ENCODE measurements at places on chromosomes 11 and 22. TPM values are rescaled to one million over a fixed set of nuclear protein-coding genes. Genes with fewer than 3 reads are reported as not detected.

DNA sequence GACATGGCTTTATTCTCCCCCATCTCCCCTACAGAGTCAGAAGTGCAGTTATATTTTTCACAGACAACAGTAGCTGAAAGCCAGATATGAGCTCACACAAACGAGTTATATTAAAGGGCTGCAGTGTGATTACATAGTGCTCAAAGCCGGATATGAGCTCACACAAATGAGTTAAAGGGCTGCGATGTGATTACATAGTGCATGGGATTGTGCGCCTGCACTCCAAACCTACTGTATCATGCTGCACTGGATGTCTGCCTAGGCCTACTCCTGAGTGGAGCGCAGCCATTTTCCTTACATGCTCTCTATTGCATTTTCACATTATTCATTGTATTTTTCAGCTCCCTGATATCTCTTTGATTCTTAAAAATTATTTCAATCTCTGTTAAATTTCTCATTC lies 414.6 kb upstream of the LARGE1 start:
- DNase-seq: no peak

The EIF3F gene
- total RNA-seq: 146 TPM

The UCP2 gene
- 88.5 TPM for total RNA-seq

GRCh38 chr11:45250035-45250718 lies 36.0 kb downstream of the SYT13 start:
- no peak for DNase-seq

- peak; percentile 80 for DNase-seq
Measured at GRCh38 chr11:100575860-100576717, 111.0 kb upstream of the ARHGAP42 start.

- DNase-seq: peak; percentile 66
Measured at GRCh38 chr11:63212742-63213141, 30.7 kb downstream of the SLC22A25 start.

- DNase-seq: no peak
Measured at GRCh38 chr11:131099013-131099412, 182.7 kb upstream of the SNX19 start.

DNA sequence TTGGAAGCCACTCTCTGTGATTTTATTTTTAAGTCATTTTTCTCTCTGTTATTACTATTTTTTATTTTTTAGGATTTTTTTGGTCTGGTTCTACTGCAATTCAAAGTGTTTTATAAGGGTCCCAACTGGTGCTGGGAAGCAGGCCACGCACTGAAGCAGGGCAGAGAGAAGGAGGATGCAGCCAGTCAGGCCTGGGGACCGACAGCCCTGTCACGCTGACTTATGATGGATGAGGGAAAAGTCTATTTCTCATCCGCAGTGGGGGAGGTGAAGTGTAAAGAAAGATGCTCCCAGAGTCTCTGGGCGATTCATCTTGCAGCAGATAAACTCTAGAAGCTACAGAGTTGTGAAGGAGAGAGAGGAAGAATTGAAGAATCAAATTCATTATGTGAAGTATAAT lies 191.6 kb downstream of the NTM start:
- no peak for DNase-seq

- no peak for DNase-seq
Measured at GRCh38 chr11:27357250-27357649, 5.8 kb downstream of the CCDC34 start.

DNA sequence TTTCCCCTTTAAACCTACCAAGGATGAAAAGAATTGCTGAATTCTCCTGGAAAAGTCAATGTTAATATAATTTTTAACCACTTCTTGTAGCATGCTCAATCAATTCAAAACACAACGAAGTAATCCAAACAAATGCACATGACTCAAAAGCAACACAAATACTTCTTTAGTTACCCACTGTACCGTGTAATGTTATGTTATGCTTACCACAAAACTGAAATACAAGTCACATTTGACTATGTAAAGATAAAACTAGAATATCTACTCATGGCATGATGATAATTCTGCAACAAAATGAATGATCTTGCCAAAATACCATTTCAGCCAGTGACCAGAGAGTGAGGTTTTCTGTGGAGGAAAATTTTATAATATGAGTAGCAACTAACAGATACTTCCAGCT lies 587.0 kb downstream of the DLG2 start:
- no peak for DNase-seq

The TRIM6 gene
- total RNA-seq: 0.13 TPM

The SCUBE2 gene
- total RNA-seq: 1.1 TPM

DNA sequence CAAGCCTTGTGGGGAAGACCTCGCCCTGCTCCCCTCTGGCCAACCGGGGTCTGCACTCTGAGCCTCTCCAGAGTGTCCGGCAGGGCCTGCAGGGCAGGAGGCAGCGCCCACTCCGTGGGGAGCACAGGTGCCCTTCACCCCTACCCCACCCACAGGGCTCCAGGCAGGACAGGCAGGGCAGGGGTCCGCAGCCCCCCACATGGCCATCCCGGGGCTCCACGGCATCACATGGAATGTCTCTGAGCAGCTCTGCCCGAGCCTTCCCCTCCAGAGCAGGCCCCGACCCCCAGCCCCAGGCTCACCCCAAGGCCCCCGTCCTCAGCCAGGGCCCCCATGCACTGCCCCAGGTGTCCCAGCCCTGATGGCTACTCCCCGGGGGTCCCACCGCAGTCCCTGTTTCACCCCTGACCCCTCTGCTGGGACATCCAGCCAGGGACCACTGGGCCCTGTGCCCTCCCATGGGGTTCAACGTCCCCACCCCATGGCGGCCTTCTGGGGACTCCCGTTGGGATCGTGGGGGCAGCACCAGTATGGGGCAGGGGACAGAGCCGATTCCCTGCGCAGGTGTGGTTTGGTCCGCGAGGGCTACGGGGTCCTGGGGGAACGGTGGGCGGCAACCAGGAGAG lies 77.7 kb downstream of the BRD1 start:
- DNase-seq: no peak

The OR2AG1 gene
- not detected for total RNA-seq

DNA sequence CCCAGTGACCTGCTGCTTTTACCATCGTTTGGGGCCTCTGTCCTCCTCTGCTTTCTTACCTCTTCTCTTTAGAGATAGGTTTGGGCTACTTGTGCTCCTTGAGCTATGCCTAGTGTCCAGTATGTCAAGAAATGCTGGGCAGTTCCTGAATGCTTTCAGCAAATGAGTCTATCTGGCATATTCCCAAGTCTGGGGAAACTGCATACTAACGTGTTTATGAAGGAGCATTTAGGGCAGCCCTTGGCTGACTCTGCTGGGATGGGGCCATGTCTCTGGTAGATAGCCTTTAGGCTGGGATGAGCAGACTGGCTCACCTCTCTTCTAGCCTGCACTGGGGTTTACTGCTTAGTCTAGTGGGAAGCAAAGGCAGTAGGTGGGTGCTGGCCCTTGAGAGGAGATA lies 43.7 kb upstream of the SUSD2 start:
- DNase-seq: no peak

The DSCAML1 gene
- not detected for total RNA-seq

GRCh38 chr11:109439684-109440083 lies 17.7 kb downstream of the C11orf87 start:
- DNase-seq: no peak

- no peak for DNase-seq
Measured at GRCh38 chr22:41911001-41911611, 3.8 kb downstream of the SHISA8 start.

DNA sequence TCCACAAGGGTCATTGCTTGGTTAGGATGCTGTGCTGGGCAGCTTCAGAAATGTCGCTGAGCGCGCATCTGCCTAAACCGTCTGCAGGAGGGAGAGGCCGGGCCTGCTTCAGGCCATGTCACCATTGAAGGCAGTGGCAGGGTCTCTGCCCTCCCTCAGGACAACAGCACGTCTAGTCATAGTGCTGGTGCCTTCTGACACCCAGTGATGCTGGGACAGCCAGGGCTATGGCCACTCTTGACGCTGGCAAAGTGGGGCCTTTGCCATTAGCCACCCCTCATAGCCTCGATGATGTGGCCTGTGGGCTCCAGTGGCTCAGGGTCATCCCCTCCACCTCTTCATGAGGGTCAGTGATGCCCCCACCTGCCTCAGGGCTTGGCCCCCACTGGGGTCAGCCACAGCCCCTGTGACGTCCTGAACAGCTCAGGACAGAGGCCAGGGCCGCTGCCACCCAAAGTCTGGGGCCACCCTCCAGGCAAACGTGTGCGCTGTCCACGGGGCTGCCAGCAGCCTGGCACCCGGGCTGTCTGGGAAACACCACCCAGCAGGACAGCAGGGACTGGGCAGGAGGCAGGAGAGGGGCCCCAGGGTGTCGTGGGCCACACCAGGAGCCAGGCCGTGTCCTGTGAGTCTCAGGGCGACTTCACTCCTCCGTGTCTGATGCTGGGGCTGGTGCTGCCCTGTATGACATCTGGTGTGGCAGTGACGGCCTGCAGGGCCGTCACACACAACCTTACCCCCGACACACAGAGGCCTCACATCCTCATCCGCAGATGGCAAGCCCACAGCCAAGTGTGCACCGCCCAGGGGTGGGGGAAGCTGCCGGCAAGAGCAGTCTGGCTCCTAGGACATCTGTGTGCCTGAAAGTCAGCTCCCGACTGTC lies 42.5 kb downstream of the CERK start:
- no peak for DNase-seq

- DNase-seq: peak; percentile 76
Measured at GRCh38 chr11:15276621-15277020, 161.9 kb downstream of the INSC start.

- no peak for DNase-seq
Measured at GRCh38 chr22:38774496-38775166, 18.8 kb upstream of the SUN2 start.

- no peak for DNase-seq
Measured at GRCh38 chr11:118319337-118319707, 14.8 kb downstream of the CD3E start.

GRCh38 chr11:127490896-127491295 lies 490.3 kb upstream of the KIRREL3 start:
- DNase-seq: no peak

DNA sequence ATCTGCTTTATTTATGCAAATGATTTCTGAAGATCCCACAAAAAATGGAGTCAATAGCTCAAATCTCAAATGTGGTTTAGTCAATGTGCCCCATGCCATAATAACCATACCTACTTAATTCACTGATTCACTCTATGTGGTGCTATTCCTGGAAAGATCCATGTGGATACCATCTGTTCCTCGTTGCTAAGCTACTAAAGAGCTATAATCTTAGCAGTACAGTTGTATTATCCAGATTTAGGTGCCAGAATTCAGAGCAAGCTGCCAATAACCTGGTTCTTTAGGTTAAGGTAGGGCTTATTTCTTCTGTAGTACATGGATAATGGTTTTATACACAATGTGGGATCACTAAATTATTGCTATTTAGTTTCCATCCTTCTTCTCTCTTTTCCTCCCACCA lies 974.7 kb upstream of the CCDC90B start:
- DNase-seq: no peak

DNA sequence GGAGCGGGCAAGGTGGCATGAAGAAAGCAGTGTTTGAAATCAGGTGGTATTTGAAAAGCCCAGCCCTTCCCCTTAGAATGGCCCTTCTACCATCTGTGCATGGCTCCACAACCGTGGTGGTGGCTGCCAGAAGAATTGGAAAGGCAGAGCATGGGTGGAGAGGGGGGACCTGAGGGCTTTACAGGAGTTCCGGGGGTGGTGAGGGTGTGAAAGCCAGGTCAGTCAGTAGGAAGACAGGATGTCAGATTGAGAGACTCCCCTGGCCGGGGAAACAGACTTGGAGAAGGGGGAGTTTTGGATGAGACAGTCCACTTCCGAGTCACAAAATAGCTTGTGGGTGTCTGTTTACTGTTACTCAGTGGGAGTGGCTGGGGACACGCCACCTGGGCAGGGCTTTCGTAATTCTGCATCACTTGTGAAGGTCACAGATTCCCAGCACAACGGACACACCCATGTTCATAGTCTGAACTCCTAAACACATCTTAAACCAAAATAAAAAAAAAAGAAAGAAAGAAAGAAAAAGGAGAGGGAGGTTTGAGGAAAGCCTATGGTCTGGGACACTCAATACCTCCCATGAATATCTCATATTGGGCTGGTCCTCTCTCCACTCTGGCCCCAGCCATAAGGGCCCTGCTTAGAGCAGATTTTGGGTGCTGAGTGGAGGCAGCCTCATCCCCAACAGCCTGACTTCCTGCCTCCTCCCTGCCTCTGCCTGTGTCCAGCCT lies 24.4 kb upstream of the SMIM35 start:
- no peak for DNase-seq

- no peak for DNase-seq
Measured at GRCh38 chr11:8081591-8082250, 710 bp downstream of the TUB start.

The CSF2RB gene
- not detected for total RNA-seq

The GGA1 gene
- total RNA-seq: 79.4 TPM

GRCh38 chr11:95371153-95371552 lies 140.2 kb upstream of the SESN3 start:
- DNase-seq: no peak

The DRD2 gene
- total RNA-seq: 1.2 TPM

- DNase-seq: no peak
Measured at GRCh38 chr11:70368961-70369360, 29.4 kb upstream of the CTTN start.

DNA sequence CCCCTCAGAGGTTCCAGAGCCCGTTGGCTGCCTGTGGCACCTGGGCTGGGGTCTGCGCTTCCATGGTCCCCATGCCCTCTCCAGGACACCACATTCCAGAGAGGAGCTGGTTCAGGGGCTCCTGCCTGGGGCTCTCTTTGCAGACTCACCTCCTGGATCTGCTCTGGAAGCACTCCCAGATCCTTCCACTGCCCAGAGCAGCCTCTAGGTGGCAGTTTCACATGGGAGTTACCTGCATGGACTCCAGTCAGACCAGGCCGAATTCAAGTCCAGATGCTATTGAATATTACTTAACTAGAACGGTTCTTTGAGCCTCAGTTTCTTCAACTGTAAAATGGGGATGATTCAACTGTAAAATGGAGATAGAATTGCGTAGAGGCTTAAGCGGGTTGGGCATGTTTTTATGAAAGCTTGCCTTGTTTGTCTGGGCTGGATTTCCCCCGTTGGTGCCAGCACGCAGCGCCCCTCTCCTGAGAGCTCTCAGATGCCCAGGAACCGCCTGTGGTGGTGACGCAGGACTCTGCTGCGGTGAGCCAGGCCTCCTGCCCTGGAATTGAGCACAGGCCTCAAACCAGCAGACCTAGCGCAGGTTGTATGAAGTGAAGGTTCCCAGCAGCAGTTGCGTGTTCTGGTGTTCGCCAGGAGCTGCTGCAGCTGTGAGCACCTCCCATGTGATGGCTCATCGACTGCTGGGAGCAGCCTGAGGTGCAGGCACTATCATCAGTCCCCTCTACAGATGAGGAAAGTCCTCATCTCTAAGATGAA lies 44.2 kb downstream of the LMO1 start:
- DNase-seq: peak; percentile 37

The CCDC116 gene
- 1.3 TPM for total RNA-seq

DNA sequence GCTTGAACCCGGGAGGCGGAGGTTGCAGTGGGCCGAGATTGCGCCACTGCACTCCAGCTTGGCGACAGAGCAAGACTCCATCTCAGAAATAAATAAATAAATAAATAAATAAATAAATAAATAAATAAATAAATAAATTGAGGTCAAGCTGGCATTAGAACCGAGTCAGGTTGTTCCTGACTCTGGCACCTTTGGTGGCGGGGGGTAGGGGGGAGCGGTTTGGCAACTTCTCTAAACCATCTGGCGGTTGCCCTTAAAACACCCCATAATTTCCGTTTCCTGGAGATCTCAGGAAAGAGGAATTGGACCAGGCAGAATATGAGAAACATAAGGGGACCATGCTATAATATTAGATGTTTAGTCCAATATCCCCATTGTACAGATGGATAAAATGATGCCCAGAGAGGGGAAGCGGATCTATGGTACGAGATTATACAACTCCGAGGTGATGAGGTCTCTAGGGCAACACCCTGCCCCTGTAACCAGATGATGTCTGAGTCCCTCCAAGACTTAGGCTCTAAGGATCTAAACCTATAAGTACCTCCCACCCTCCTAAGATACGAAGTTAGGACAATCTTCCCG lies 785 bp downstream of the CLPB start:
- DNase-seq: no peak
